ENCODE measurements at places on chromosomes 16 and 17. TPM values are rescaled to one million over a fixed set of nuclear protein-coding genes. Genes with fewer than 3 reads are reported as not detected.

KRTAP4-1 gene
- not detected for polyA plus RNA-seq

DNA sequence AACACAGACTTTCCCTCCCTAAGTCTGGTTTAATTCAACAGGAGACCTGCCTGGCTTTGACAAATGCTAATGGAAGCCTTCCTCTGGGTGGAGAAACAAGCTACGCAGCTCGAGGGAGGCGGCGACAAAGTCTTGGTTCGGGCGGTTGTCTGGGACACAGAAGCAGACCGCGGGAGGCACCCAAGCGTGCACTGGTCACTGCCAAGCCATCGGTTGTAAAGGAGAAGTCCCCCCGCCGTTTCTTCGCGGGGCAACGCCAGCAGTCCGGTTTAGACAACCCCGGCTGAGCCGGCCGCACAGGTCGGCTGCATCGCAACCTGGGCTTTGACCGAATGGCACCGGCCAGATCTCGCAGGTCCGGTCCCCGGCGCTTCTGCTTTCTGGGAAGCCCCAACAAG is 586 bp downstream of the GLYR1 start:
- H3K4me3 ChIP-seq = peak overlapping the region; percentile 94
- H3K27ac ChIP-seq = peak overlapping the region; percentile 99
- no peaks in the 10 kb centered on the region for H3K27me3 ChIP-seq
- DNase-seq = peak; percentile 85
- peaks cover 40% of the 10 kb centered on the region for H3K36me3 ChIP-seq
- peaks cover 61% of the 10 kb centered on the region for H3K4me1 ChIP-seq

PSMC3IP gene
- polyA plus RNA-seq = 6.5 TPM

DNA sequence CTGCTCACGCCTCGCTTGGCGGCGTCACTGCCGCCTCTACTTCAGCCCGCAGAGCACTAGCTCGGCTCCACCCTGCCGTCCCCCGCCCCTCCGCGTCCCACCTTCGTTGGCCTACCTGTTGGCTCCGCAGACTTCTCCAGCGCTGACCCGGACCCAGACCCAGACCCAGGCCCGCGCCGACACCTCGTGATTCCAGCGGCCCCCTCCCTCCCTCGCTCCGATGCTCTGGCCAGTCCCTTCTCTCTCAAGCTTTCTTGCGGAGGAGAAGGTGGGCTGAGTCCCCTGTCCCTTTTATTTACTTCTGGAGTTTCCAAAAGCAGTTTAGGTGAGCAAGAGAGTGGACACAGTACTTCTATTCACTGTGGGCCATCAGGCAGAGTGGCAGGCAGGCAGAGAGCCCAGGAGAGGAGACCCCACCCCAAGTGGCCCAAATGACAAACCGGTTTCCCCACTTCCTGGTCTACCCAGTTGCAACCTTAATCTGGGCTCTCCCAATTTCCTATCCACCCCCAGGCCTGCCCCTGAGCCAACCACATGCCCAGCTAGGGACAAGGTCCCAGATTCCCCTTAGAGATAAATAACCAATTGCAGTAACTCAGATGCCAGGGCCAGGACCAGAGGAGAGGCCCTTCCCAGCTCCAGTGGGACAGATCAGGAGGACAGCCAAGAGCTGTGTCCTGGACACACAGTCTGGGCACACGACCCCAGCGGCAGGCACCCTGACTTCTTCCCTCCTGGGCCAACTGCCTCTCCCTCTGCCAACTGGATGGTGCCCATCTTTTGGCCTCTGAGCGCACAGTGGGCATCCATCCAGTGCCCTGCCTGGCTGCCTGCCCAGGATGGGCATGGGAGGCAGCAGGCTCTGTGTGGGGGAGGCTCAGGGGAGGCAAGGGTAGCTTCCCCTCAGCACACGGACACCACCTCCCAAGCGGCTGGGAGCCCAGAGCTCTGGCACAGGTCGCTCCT is 1.2 kb upstream of the SRCIN1 start:
- DNase-seq = peak; percentile 49
- peak overlapping the region; percentile 71 for H3K4me3 ChIP-seq
- H3K36me3 ChIP-seq = no peaks in the 10 kb centered on the region

GRCh38 chr17:55168958-55169687 is 95.6 kb upstream of the HLF start:
- no peak for DNase-seq
- no peak overlapping the region for H3K4me3 ChIP-seq
- H3K27ac ChIP-seq = no peak overlapping the region
- H3K4me1 ChIP-seq = no peaks in the 10 kb centered on the region

DNA sequence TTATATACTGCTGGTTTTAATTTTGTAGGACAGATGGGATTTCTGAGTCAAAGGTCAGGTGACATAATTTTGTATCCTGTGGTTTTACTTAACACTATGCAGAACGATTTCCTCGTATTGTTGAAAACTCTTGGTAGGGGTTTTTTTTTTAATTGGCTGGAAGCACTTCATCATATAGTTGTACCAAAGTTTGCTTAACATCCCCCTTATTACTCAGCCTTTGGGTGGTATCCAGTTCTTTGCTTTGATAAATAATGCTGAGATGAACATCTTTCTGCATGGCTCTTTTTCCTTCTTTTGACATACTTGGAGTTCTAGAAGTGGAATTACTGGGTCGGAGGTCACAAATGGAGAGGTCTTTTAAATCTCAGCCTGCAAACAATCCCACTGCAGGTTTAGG is 419.1 kb downstream of the MAF start:
- H3K27me3 ChIP-seq = no peaks in the 10 kb centered on the region
- H3K27ac ChIP-seq = no peak overlapping the region
- H3K36me3 ChIP-seq = no peaks in the 10 kb centered on the region
- no peak overlapping the region for H3K4me3 ChIP-seq
- H3K4me1 ChIP-seq = no peaks in the 10 kb centered on the region

- no peak overlapping the region for H3K27ac ChIP-seq
- no peaks in the 10 kb centered on the region for H3K27me3 ChIP-seq
- H3K4me3 ChIP-seq = no peak overlapping the region
- no peak for DNase-seq
Measured at GRCh38 chr16:80273635-80274538, 266.9 kb upstream of the DYNLRB2 start.

DNA sequence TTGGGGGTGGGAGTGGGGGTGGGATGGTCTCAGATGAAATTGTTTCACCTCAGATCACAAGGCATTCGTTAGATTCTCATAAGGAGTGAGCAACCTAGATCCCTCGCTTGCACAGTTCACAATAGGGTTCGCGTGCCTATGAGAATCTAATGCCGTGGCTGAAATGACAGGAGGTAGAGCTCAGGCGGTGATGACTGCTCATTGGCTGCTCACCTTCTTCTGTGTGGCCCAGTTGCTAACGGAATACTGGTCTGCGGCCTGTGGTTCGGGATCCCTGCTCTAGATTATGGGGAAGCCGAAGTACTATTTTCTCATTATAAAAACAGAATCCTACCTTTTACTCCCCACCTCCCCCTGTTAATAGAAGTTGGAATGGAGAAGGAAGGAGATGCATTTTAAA is 18.9 kb downstream of the CLTC start:
- H3K4me1 ChIP-seq = peaks cover 84% of the 10 kb centered on the region
- H3K36me3 ChIP-seq = no peaks in the 10 kb centered on the region
- DNase-seq = no peak
- H3K4me3 ChIP-seq = no peak overlapping the region
- no peaks in the 10 kb centered on the region for H3K27me3 ChIP-seq

- peak overlapping the region; percentile 90 for H3K27ac ChIP-seq
- H3K36me3 ChIP-seq = no peaks in the 10 kb centered on the region
- H3K4me3 ChIP-seq = peak overlapping the region; percentile 97
- no peaks in the 10 kb centered on the region for H3K27me3 ChIP-seq
- peaks cover 15% of the 10 kb centered on the region for H3K4me1 ChIP-seq
- peak; percentile 67 for DNase-seq
Measured at GRCh38 chr16:84144209-84144858, 643 bp downstream of the HSDL1 start.

EFTUD2 gene
- 15.9 TPM for polyA plus RNA-seq

DNA sequence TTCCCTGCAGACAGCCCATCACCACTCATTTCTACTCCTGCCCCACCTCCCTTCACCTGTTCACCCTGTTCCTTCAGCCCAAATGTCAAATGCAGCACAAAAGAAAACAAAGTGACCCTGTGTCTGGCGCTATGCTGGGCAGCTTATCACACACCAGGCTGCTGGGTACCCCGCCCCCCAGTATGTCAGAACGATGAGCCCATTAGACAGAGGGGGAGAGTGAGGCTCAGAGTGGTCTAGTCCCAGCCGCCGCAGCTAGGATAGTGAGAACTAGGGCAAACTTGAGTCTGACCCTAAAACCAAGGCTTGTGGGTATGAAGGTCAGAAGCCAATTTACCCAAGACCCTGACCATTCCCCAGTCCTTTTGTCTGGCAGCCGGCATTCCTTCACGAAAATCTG is 4.0 kb downstream of the TNP2 start:
- H3K36me3 ChIP-seq = no peaks in the 10 kb centered on the region
- no peak overlapping the region for H3K27ac ChIP-seq

TPSG1 gene
- 1.2 TPM for polyA plus RNA-seq

DNA sequence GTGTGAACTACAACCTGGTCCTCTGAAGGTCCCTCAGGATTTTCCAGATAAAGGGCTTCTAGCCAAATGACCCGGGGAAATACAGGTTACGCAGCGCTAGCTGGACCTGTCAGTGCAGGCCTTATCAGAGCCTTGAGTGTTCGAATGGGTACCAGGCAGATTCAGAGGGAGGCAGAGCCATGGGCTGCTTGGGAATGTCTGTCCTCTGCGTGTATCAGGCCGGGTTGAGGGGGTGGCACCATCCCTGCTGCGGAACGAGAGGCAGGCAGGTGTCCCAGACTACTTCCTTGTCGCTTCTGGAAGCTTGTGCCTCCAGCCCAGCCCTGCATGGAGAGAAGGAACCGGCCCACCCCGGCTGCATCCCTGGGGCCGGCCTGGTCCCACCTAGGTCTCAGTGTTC is 33.6 kb upstream of the SSTR5 start:
- no peak overlapping the region for H3K27ac ChIP-seq
- H3K36me3 ChIP-seq = no peaks in the 10 kb centered on the region
- DNase-seq = no peak
- H3K4me3 ChIP-seq = no peak overlapping the region
- H3K4me1 ChIP-seq = no peaks in the 10 kb centered on the region

DNA sequence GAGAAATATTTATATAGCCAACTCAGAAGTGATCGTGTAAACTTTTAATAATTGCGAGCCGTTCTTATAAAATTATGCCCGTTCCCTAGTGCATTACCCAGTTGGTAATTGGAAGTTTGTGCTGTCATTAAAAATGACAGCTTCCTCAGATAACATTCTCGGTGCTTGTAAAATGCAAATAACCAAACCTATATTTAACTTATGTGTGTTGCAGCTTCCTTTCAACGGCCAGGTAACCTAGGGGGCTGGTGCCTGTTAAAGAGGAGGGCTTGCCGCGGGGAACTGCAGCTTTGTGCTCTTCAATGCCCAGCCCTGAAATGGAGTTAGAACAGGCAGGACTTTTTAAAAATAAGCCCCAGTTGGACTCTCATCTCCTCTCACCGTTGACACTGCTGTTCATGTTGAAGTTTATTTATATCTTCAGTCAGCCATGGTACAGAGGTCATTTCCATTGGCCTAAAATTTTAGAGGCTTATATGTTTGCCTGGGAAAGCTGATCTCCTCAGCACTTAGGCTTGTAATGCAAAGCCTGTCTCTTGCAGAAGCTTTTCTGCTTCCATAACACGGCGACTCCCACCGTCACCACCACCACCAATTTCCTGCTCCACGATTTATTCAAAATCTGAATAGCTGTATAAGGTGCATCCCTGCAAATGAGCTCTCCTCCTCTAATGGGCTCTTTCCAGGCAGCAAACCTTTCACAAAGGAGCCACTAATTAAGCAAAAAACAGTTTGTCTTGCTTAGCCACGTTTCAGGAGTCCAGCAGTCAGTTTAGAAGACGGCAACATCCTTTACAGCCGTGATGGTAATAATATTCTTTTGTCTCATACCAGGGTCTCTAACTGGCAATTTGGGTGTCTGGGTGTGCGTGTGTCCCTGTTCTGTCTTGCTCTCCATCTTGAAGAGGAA is 74.7 kb downstream of the RPA1 start:
- peaks cover 49% of the 10 kb centered on the region for H3K27me3 ChIP-seq
- H3K4me3 ChIP-seq = no peak overlapping the region
- DNase-seq = no peak
- peaks cover 17% of the 10 kb centered on the region for H3K4me1 ChIP-seq
- H3K36me3 ChIP-seq = peaks cover 2% of the 10 kb centered on the region
- H3K27ac ChIP-seq = no peak overlapping the region

- no peak overlapping the region for H3K27ac ChIP-seq
- DNase-seq = no peak
- peaks cover 7% of the 10 kb centered on the region for H3K4me1 ChIP-seq
- H3K36me3 ChIP-seq = no peaks in the 10 kb centered on the region
- H3K27me3 ChIP-seq = no peaks in the 10 kb centered on the region
Measured at GRCh38 chr16:48232493-48233040, 11.5 kb upstream of the LONP2 start.

DNA sequence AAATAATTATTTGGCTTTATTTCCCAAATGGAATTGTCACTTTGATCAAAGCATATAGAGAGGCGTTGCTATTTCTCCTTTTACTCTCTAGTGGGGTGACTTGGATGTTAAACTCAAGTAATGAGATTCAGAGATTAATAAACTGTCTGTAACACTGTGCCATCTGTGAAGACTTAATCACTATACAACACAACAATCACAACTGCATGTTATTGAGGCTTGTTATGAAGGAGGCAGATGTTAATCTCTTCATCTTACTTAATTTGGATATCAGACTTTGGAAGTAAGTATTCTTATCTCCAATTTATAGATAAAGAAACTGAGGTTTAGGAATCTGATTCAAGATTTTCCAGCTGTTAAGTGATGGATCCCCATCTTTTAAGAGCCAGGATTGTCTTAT is 132.5 kb downstream of the CNTNAP4 start:
- H3K36me3 ChIP-seq = no peaks in the 10 kb centered on the region
- no peak overlapping the region for H3K27ac ChIP-seq
- H3K4me3 ChIP-seq = no peak overlapping the region
- H3K4me1 ChIP-seq = no peaks in the 10 kb centered on the region

DNA sequence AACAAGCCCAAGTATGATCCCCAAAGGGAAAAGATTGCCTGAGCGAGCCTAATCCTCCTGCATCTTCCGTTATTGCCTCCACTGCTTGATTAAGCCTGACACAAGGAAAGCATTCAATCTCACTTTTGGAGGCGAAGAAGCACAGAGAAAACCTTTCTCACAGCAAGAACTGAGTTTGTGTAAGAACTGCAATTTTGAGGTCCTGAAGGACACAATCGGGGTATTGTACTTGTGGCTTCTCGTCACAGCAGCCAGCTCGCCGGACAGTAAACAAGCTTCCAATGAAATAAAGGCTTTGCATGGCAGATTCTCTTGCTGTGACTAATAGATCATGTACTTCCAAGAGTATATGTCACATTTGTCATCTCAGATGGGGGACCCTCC is 18.7 kb upstream of the FOXF1 start:
- DNase-seq = no peak
- no peaks in the 10 kb centered on the region for H3K4me1 ChIP-seq
- peak overlapping the region; percentile 20 for H3K27ac ChIP-seq
- no peak overlapping the region for H3K4me3 ChIP-seq
- peaks cover 69% of the 10 kb centered on the region for H3K27me3 ChIP-seq

SLC46A1 gene
- polyA plus RNA-seq = 2.5 TPM

All from stomach (tissue), 19 donors.